ENCODE measurements at places on chromosomes 6 and 20.
A peak's percentile ranks its signal among the peaks of the same experiment; 100 is the strongest.

DNA sequence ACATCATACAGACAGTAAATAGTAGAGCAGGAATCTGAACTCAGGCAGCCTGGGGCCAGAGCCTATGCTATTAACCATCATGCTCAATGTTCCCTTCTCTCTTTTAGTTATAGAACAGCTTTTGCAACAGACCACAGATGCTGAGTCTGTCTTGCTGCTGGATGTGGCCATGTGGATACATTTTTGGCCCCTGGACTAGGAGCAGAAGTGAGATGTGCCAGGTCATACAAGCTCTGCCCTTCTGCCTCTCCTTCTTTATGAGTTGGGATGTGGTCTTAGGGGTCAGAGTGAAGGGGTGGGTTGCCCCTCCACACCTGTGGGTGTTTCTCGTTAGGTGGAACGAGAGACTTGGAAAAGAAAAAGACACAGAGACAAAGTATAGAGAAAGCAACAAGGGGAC, 14.6 kb upstream of the AARS2 start:
- no peak for DNase-seq

DNA sequence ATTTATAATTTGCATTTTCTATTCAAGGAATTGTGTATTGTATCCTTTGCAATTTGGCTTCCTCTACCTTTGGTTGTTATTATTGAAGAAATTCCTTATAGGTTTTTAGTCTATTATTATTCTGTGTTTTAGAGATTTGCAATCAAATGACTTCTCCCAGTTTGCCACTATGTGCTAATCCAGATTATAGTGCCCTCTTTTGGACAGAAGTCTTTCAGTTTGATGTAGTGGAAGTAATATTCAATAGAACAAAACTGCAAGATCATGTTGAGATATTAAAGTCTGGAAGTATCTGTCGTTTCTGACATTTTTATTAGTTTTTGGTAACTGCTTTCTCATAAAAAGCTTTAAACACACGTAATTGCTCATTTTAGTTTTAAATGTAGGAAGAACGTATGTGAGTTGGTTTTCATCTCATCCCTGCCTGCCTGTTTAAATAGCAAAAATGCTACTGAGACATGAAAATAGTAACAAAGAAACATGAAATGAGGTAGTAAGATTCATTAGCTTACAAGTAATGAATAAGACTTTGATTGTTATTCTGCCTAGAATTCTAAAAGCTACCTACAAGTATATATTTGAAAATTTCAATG, 72.8 kb downstream of the RTN4IP1 start:
- no peak for DNase-seq

GRCh38 chr20:50682065-50682464, 9.3 kb downstream of the RIPOR3 start:
- DNase-seq, result no peak

DNA sequence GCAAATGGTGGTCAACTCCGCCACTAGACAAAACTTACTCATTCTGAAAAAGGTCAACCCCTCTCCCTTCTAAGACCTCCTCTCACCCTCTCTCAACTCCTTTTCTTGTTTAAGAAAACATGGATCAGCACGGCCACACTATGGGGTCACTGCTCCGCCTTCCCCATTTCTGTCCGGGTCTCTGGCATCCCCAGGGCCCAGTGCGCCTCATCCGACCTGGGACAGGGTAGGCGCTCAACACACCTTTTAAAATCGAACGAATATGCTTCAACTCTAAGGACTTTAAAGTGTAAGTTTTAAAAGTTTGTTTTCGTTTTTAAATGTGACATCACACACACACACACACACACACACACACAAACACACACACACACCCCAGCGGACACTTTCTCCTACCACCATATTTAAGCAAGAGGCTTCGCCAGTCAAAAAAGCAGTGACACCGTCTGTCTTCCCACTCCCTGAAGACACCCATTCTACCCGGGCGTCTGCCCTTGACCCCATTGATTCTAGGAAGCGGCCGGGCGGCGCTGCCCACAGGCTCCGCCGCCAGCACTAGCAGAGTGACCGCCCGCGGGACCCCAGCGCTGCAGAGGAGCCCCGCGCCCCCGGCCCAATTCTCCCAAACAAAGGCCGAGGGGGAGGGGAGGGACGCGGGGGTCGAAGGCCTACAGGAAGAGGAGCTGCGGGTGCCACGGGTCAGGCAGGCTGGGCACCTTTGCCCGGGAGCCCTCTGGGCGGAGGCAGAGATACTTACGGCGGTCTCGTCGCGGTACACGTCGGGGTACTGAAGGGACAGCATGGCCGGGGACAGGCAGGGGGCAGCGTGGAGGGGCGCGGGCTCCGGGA, 568 bp downstream of the PREP start:
- DNase-seq, result no peak

DNA sequence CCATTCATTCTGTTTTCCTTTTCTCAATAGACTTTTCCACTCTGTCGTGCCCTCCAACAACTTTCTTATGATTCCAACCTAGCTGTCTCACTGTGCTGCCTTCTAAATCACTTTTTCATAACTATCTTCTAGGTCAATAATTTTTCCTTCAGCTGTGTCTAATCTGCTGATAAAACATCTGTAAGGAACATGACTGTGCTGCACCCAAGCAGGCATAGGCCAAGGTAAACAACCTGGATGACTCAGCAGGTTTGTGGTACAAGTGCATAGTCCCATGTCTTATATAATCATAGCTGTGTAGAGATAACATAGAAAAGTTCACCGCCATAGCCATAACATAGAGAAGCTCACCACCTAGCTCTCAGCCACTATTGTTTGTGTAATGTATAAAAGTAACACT, 332.3 kb downstream of the PLCB1 start:
- no peak for DNase-seq

- no peak for DNase-seq
Observed at GRCh38 chr20:59138114-59138748, 25.4 kb upstream of the ZNF831 start.

GRCh38 chr6:163814494-163815364, 400.2 kb downstream of the QKI start:
- peak; percentile 73 for DNase-seq

DNA sequence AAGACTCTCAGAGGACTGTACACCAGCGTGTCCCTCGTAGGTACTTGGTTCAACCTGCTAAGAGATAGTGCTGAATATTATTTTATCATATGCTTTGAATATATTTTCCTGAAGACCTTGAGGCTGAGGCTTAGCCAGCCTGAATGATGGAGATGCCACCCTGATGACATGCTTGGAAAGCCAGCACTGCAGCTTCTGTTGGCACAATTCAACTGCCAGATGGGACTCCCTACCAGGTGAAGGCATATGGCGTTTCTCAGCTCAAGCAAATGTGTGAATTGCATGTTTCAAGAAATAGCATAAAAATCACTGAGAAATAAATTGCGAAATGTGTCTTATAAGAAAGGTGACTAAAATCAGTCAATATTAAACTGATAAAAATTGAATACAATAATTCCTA, 228.1 kb upstream of the CST7 start:
- DNase-seq, result no peak

DNA sequence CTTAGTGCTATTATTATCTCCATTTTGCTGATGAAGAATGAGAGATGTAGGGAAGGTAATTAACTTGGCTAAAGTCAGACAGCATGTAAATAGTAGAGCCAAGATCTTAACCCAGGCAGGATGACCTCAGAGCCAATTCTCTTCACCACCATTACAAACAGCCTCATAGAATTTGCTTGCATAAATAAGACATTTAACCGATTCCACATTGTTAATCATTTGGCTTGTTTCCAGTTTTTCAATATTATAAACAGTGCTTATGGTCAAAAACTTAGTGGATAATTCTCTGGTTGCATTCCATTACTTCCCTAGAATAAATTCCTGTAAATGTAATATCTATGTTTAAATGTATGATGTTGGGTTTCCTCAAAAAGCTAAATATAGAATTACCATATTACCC, 19.1 kb upstream of the PRDM1 start:
- DNase-seq, result no peak

DNA sequence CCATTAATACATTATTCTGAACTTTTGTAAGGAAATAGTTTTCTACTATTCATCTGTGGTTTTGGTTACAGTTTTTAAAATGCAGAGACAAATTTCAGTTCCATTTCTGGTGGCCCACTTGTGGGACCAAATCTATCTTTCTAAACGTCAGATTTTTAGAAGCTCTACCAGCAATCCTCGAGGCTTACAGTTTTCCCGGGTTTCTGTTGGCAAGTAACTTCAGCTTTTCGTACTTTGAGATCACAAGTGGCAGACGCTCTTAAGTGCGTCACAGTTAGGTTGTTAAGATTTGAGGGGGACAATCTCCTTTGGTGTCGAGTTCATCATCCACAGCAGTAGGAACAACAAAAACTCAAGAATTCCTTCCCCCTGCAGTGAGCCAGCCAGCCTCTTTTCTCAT, 60.0 kb downstream of the JARID2 start:
- no peak for DNase-seq

DNA sequence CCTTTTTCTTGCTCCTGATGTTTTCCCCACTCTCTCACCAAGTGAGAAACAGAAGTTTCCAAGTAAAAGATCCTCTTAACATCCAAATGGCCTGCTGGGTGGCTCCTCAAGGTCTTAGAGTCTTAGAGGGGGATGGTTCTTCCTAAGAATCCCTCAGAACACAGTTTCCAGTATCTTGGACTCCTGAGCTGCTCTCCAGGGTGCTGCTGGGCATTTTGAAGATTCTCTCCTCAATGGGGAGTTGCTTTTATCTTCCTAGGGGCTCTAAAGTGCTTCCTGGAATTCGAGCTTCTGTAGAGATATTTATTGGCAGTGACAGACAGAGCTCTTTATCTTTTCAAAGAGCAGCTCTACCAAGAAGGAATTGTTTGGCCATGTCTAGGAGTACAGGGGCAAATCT, 70.8 kb upstream of the SLC35B3 start:
- DNase-seq, result no peak

GRCh38 chr6:69138148-69138547, 503.1 kb downstream of the ADGRB3 start:
- DNase-seq, result no peak

DNA sequence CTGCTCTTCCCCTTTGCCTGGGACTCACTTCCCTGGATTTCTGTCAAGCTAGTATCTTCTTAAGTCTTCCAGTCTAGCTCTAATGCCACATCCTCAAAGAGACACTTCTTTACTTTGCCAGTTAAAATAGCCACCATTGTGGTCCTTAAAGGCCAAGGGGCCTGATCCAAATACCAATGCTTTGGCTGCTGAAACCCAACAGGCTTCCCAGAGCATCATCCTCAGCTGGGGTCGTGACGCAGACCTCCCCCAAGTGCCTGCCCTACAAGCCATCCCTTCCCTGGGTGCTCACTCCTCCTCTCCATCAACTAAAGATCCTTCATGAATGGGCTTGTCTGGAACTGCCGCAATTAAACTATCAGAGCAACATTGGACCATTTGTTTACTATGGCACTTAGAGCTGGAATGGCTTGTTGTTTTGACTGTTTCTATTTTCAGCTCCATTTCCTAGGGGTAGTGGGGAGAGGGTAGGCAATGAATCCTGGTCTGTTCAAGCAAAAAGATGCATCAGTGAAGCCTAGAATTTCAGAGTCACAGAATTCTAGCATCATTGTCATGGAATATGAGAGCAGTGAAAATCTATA, 79.6 kb upstream of the SIRPA start:
- no peak for DNase-seq

DNA sequence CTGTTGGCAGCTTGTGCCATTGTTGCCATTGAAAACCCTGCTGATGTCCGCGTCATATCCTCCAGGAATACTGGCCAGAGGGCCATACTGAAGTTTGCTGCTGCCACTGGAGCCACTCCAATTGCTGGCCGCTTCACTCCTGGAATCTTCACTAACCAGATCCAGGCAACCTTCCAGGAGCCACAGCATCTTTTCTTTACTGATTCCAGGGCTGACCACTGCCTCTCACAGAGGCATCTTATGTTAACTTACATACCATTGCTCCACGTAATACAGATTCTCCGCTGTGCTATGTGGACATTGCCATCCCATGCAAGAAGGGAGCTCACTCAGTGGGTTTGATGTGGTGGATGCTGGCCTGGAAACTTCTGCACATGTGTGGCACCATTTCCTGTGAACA, 221.8 kb upstream of the FAM83B start:
- DNase-seq, result no peak

DNA sequence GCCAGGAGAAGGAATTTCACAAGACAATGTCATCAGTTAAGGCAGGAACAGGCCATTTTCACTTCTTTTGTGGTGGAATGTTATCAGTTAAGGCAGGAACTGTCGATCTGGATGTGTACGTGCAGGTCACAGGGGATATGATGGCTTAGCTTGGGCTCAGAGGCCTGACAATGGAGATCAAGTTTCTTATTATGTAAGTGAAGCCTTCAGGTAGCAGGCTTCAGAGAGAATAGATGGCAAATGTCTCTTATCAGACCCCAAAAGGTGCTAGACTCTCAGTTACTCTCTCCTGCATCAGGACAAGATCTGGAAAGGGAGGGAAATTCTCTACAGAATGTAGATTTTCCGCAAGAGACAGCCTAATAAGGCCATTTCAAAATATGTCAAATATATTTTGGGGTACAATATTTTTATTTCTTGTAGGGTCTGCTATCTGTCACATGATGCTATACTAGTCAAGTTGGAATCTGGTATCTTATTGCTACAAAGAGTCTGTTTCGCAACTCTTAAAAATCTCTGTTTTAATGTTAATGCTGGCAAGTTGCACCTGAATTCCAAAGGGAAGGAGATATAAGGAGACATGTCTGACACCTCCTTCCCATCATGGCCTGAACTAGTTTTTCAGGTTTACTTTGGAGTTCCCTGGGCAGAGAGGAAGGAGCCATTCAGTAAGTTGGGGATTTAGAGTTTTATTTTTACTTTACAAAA, 48.8 kb downstream of the TRDN start:
- no peak for DNase-seq

DNA sequence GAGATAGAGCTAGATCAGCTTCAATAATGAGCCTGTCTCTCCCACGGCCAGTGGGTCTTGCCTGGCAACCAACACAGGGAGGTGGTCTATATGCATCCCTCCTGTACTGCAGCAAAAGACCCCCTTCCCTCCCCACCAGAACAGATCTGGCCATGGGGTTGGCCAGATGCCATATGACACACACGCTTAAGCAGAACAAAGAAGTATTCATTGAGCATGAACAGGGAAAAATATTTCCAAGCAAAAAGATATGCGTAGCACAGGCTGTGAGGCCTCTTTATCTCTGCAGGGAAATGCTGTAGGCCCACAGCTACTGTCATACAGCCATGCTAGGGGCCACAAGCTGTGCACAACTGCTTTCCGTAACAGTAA, 73.4 kb upstream of the NRSN1 start:
- DNase-seq, result no peak

- peak; percentile 50 for DNase-seq
Observed at GRCh38 chr20:40181676-40182075, 507.4 kb downstream of the MAFB start.

DNA sequence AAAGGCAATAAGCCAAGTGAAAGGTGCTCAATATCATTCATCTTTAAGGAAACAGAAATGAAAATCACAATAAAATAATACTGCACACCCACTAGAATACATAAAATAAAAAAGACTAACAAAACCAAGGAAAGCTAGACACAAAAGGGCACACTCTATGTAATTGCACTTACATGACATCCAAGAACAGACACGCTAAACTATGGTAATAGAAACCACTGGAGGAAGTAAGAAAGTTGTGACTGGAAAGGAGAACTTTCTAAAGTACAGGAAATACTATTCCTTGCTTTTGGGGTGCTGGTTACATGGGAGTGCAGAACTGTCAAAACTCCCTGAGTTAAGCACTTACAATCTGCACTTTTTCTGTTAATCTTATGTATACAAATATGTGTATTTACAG, 253.7 kb upstream of the RUNX2 start:
- DNase-seq, result no peak

Data from femur (tissue), 1 donor.